ENCODE measurements at places on chromosomes 11 and 22. TPM values are rescaled to one million over a fixed set of nuclear protein-coding genes. Genes with fewer than 3 reads are reported as not detected.
A peak's percentile ranks its signal among the peaks of the same experiment; 100 is the strongest.

CRYAB gene
- total RNA-seq: 315 TPM

NFAM1 gene
- total RNA-seq: 2.5 TPM

OR51E1 gene
- total RNA-seq: 1.2 TPM

MTFP1 gene
- total RNA-seq: 4.1 TPM

C11orf86 gene
- total RNA-seq: not detected

OSM gene
- not detected for total RNA-seq

SCO2 gene
- 5.1 TPM for total RNA-seq

TSSK2 gene
- not detected for total RNA-seq

GRCh38 chr22:21834869-21835268 lies 32.6 kb downstream of the MAPK1 start:
- DNase-seq: no peak

- DNase-seq: no peak
Observed at GRCh38 chr22:36819112-36819511, 2.3 kb upstream of the PVALB start.

- DNase-seq: no peak
Observed at GRCh38 chr11:101188173-101188572, 58.6 kb upstream of the PGR start.

- DNase-seq: no peak
Observed at GRCh38 chr11:97225794-97226193, 836.0 kb downstream of the JRKL start.

- DNase-seq: peak; percentile 96
Observed at GRCh38 chr22:44026630-44027511, 2.8 kb downstream of the PARVB start.

DNA sequence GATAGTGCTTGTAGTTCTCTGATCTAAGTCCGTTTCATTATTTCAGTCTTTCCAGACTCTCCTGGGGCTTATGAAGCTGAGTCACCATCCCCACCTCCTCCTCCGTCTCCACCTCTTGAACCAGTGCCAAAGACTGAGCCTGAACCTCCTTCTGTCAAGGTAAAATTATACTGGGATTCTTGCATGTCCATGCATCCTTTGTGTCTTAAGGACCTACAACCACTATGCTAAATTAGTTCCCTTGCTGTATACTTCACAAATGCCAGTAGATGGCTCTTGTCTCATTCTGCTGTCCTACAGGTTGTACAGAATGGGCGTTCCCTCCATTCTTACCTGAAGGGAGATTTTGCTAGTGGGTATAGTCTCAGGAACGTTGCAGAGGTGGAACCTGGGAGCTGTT lies 42.2 kb downstream of the POLD3 start:
- DNase-seq: no peak

DNA sequence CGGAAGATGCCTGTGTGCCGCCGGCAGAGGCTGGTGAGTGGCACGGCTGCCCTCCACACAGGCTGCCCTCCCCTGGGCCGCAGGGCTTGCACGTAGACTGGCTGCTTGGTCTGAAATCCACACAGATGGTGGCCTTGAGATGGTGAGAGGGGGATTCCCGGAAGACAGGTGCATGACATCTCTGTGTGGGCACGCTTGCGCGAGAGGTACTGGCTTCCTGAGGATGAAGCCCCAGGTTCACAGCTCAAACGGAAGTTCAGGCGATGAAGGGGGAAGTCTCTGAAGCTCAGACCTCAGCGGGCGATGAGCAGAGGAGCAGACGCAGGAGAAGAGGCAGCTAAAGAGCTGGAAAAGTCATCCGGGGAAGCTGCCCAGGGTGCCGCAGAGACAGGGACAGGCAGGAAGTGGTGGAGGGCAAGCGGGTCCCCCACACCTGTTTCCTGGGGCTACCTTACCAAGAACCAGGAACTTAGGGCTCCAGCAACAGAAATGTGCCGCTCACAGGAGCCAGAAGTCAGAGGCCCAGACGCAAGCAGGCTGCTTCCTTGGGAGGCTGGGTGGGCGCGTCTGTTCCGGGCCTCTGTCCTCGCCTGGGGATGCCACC lies 7.2 kb downstream of the CRELD2 start:
- no peak for DNase-seq

DNA sequence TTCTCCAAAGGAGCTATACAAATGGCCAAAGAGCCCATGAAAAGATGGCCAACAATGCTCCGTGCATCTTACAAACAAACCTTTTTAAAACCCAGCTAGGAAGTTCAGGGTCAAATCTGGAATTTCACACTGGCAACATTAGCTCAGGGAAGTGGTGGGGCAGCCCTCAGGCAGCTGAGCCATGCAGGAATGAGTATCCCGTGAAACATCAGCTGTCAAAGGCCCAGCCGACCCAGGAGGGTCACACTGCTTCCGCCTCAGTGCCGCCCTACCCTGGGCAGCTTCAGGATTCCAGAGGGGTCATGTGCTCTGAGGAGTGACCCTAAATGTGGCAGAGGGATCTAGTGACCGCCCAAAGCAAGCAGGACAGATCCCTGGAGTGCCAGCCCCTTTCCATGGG lies 73.4 kb downstream of the LINC01488 start:
- DNase-seq: no peak

GRCh38 chr11:34476849-34477248 lies 36.7 kb downstream of the ELF5 start:
- no peak for DNase-seq

DNA sequence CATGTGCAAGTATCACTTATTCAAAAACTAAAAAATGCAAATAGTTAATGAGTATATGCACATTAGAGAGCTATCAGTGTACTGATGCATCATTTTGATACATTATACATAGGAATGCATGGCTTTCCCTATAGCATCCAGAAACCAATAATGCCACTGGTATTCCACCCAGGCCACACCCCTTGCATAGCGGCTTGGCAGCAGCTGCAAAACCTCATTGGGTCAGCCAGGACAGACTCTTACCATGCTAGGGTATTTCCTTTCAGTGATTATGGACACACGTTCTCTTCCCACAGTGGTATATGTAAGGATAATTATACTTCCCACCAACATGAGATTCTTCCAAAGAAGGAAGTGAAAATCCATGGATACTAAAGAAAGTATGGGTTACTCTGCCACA lies 145.9 kb upstream of the PITPNB start:
- DNase-seq: no peak
